Common myeloid progenitor, CD34-positive (primary cell): ENCODE measurements at places on chromosomes 6 and 20.

- H3K27ac ChIP-seq, result no peak overlapping the region
- no peaks in the 10 kb centered on the region for H3K27me3 ChIP-seq
- DNase-seq, result no peak
- no peak overlapping the region for H3K4me3 ChIP-seq
Measured at GRCh38 chr6:106451439-106451838, 90.9 kb downstream of the CRYBG1 start.

DNA sequence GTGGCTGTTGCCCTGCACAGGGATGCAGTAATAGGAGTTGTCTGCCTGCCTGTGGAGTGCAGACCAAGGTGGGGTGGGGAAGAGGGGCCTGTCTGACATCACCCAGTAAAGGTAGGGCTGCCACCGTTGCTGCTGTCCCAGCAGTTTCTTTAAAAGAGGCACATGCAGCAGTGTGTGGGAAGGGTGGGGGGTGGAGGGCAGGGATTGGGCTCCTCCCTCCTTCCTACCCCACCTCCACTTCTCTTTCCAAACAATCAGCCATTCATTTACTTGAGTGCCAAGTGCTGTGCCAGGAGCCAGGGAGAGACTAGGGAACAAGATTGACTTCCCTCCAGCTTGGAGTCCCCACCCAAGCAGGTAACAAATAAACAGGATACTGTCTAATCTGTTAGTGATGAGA lies 66.8 kb upstream of the MYL9 start:
- no peak overlapping the region for H3K27ac ChIP-seq
- H3K36me3 ChIP-seq, result no peaks in the 10 kb centered on the region
- H3K27me3 ChIP-seq, result no peaks in the 10 kb centered on the region
- H3K4me3 ChIP-seq, result no peak overlapping the region
- DNase-seq, result no peak

DNA sequence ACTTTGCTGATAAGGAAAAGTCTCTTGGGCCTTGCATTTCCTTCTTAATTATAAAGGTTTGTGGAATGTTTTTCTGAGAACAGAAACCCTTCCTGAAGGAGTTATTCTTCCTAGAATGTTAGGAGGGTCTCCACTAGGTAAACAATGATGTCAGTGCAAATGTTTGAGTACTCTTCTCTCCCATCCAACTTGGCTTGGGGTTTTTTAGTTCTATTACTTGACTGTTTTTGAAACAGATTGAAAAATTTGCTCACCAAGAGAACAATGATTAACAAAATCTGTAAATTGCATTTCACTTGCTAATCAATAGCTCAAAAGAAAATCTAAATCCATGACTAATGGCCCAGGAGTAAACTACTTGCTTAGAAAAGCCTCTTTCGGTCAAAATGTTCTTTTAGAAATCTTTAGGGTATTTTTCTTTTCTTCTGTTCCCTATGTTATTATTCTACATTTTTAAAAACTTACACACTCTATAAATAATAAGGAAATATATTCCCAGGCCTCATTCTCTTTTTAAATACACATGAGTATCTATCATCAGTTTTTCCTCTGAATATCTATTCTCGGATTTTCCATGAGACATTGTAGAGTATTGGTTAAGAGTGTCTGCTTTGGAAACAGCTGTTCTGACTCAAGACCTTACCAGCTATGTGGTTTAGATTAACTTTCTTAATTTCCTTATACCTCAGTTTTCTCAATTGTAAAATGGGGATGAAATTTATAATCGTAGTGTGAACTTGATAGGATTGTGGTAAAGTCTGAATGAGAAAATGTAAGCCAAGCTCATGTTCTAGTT lies 234.2 kb upstream of the CITED2 start:
- DNase-seq, result no peak
- H3K4me3 ChIP-seq, result no peak overlapping the region
- H3K27ac ChIP-seq, result no peak overlapping the region
- no peaks in the 10 kb centered on the region for H3K4me1 ChIP-seq
- H3K36me3 ChIP-seq, result no peaks in the 10 kb centered on the region

- H3K27ac ChIP-seq, result no peak overlapping the region
- no peak for DNase-seq
- H3K27me3 ChIP-seq, result no peaks in the 10 kb centered on the region
- H3K4me1 ChIP-seq, result no peaks in the 10 kb centered on the region
Measured at GRCh38 chr6:85261271-85261670, 188.6 kb upstream of the NT5E start.

DNA sequence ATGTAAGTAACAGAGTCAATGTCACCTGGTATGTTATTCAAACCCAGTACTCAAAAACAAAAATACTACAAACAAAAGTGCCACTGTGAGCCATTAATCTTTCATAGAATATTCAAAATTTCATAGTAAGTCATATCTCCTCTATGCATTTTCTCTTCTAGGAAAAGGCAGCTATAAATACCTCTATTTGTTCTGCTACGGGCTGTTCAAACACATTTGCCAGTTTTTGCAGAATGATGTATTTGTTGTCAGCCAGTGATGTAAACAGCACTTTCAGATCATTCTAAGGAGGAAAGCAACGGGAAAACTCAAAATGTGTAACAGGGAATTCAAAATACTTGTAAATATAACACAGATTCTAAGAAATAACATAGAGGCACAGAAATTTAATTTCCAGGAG lies 388.2 kb downstream of the SYNE1 start:
- H3K36me3 ChIP-seq, result peaks cover 19% of the 10 kb centered on the region
- H3K27ac ChIP-seq, result no peak overlapping the region
- no peaks in the 10 kb centered on the region for H3K4me1 ChIP-seq
- DNase-seq, result no peak
- H3K4me3 ChIP-seq, result no peak overlapping the region
- H3K27me3 ChIP-seq, result no peaks in the 10 kb centered on the region

DNA sequence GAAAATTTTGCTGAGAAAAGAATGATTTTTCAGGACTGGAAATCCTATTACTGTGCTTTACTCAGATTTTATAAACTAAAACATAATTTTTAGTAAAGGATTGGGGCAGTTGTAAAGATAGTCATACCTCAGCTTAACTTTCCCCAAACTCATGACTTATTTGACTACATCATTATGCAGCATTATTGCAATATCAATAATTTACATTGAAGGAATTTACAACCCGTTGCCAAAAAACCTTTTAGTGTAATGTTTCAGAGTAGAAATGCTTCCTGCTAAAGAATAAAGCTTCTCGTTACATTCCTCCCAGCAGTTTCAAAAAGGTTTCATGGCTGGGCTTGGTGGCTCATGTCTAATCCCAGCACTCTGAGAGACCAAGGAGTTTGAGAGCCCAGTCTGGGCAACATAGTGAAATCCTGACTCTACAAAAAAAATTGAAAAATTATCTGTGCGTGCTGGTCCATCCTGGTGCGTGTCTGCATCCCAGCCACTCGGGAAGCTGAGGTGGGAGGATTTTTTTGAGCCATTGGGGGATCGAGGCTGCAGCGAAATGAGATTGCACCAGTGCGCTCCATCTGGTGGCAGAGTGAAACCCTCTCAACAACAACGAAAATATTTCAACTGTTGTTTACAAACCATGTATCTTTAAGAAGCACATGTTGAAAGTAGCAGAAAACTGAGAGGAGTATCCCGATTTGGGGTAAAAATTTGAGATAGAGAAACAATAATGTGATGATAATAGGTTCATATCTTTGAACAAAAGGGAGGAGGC lies 4.4 kb downstream of the AMD1 start:
- H3K4me3 ChIP-seq, result peak overlapping the region; percentile 91
- peak overlapping the region; percentile 95 for H3K27ac ChIP-seq
- H3K36me3 ChIP-seq, result no peaks in the 10 kb centered on the region
- H3K4me1 ChIP-seq, result peaks cover 75% of the 10 kb centered on the region
- peak; percentile 75 for DNase-seq

DNA sequence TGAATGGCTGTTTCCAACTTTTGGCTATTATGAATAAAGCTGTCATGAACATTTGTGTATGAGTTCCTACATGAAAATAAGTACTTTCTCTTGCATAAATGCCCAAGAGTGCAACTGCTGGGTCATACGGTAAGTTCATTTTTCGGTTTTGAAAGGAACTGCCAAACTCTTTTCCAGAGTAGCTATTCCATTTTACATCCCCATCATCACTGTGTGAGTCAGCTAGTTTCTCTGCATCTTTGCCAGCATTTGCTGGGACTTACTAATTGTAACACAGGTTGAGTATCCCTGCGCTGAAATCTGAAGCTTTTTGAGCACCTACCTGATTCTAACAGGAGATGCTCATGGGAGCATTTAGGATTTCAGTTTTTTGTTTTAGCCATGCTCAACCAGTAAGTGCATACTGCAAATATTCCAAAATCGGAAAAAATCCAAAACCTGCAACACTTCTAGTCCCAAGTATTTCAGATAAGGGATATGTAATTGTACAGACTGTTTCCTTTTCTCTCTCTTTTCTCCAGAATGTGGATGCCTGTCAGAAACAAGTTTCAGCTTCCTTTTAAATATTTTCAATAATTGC lies 118.4 kb downstream of the DTNBP1 start:
- H3K36me3 ChIP-seq, result no peaks in the 10 kb centered on the region
- no peaks in the 10 kb centered on the region for H3K4me1 ChIP-seq
- no peak overlapping the region for H3K4me3 ChIP-seq
- H3K27ac ChIP-seq, result no peak overlapping the region
- H3K27me3 ChIP-seq, result no peaks in the 10 kb centered on the region

- peaks cover 2% of the 10 kb centered on the region for H3K4me1 ChIP-seq
- no peak for DNase-seq
- no peaks in the 10 kb centered on the region for H3K27me3 ChIP-seq
- H3K4me3 ChIP-seq, result no peak overlapping the region
Measured at GRCh38 chr6:45556828-45557227, 179.1 kb upstream of the SUPT3H start.

DNA sequence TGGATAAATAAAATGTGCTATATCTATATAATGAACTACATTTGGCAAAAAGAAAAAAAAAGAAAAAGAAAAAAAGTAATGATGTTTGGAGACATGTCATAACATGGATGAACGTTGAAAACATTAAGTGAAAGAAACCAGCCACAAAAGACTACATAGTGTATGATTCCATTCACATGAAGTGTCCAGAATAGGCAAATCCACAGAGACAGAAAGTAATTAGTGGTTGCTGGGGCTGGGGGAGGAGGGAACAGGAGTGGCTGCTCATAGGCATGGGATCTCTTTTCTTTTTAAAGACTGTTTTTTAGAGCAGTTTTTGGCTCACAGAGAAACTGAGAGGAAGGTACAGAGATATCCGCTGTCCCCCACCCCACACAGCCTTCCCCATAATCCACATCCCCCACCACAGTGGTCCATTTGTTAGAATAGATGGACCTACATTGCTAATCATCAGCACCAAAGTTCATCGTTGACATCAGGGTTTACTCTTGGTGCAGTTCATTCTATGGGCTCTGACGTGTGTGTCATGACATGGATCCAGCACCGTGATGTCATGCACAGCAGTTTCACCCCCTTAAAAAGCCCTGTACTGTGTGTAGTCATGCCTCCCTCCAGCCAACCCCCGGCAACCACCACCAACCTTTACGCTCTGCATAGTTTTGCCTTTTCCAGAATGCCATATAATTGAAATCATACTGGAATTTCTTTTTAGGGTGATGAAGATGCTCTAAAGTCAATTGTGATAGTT lies 240.9 kb upstream of the RREB1 start:
- peaks cover 23% of the 10 kb centered on the region for H3K4me1 ChIP-seq
- H3K36me3 ChIP-seq, result no peaks in the 10 kb centered on the region
- DNase-seq, result no peak
- H3K27ac ChIP-seq, result no peak overlapping the region
- H3K4me3 ChIP-seq, result no peak overlapping the region

- H3K27me3 ChIP-seq, result no peaks in the 10 kb centered on the region
- peak; percentile 7 for DNase-seq
- H3K4me3 ChIP-seq, result no peak overlapping the region
- no peaks in the 10 kb centered on the region for H3K4me1 ChIP-seq
- H3K36me3 ChIP-seq, result no peaks in the 10 kb centered on the region
Measured at GRCh38 chr6:152595499-152595898, 41.7 kb downstream of the SYNE1 start.

- H3K4me3 ChIP-seq, result no peak overlapping the region
- H3K36me3 ChIP-seq, result peaks cover 21% of the 10 kb centered on the region
- DNase-seq, result peak; percentile 81
- no peaks in the 10 kb centered on the region for H3K27me3 ChIP-seq
Measured at GRCh38 chr20:20393207-20394120, 25.6 kb downstream of the INSM1 start.

DNA sequence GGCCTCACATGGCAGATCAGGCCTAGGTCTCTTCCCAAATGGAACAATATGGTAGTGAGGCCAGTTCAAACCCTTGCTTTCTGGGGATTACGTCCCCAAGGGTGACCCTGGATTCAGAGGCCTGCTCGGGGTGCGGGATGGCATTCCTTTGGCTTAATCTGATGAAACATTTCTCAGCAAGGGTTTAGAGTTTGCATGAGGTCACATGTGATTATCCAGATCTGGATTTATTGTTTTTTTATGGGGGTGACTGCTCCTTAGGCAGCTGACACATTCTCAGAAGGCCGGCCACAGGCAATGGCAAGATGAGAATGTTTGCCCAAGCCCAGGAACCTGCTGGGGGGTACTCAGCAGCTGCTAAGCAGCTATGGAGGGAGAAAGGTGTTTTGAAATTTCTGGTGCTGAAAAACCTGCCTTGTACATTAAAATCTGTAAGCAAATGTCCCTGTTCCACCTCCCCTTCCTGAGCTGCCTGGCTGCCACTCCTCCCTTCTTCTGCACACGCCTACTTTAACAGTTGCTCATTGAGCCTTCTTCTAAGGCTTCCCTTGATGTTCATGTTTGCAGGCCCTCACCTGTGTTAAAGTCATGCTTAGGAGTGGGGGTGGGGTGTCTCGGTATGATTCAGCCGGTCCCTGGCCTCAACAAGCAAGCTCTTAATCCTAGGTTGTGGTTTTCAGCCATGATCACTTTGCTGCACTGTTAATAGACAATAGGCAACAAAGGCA lies 37.9 kb upstream of the FUCA2 start:
- DNase-seq, result no peak
- no peaks in the 10 kb centered on the region for H3K36me3 ChIP-seq
- no peak overlapping the region for H3K27ac ChIP-seq
- no peak overlapping the region for H3K4me3 ChIP-seq

GRCh38 chr6:101730954-101731353 lies 337.4 kb downstream of the GRIK2 start:
- H3K27ac ChIP-seq, result no peak overlapping the region
- H3K4me3 ChIP-seq, result no peak overlapping the region
- H3K27me3 ChIP-seq, result no peaks in the 10 kb centered on the region
- H3K36me3 ChIP-seq, result no peaks in the 10 kb centered on the region

DNA sequence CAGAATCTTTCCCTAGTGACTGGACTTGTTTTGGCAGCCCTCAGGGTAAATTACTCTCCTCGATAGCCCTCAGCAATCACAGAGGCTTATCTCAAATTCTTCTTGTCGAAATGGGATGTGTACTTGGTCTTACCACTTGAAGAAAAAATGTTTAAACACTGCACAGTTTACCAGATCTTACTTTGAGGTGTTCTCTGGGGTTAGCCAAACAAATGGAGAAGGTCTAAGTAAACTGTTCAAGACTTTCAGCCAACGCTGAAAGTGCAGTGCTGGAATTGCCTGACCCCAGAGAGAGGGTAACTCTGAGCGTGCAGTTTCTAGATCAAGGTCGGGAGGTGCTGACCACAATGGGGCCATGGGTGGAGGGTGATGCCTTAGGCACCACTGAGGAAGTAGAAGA lies 39.2 kb downstream of the MYLIP start:
- no peak overlapping the region for H3K27ac ChIP-seq
- H3K4me1 ChIP-seq, result peaks cover 8% of the 10 kb centered on the region
- DNase-seq, result no peak
- H3K4me3 ChIP-seq, result no peak overlapping the region
- H3K27me3 ChIP-seq, result no peaks in the 10 kb centered on the region
